T-helper 2 cell (primary cell): ENCODE measurements at places on chromosomes 11 and 22.
A peak's percentile ranks its signal among the peaks of the same experiment; 100 is the strongest.

- no peak for DNase-seq
Measured at GRCh38 chr22:35369996-35370395, 10.9 kb upstream of the HMOX1 start.

DNA sequence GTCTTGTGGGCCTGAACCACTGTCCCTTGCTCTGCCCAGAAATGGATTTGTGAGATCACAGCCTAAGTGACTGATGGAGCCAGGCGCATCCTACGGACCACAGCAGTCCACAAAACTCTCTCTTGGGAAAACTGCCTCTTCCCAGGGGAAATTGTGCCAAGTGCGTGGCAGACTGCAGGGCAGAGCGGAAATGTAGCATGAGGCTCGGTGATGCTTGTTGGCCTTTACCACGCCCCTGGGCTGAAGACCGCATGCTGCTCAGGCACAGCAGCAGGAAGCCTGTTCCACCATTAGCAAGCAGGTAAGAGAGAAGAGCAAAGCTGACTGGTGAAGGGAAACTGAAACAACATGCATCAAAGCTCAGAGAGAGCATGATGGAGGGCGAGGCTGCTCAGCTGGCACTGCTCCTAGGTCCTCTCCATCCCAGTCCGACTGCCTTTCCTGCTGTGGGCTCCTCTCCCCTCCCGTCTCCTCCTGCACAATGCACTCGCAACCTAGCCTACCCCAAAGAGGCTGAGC lies 26.5 kb upstream of the SCARF2 start:
- DNase-seq, result peak; percentile 54

DNA sequence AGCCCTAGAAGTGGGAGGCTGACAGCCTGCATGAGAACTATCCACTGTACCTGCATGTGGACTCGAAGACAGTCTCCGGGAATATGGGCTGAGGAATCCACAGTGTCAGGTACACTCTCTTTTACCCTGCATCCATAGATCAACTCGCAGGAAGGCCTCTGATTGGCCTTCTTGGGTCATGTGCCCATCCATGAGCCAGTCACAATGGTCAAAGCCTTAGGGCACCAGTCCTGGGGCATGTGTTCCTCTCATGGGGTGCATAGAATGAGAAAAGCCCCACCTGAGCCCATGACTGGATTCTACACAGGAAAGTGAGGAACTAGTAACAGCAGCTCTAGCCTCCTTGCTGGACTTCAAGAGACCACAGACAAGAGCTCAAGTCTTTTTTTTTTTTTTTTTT lies 10.6 kb downstream of the ART1 start:
- DNase-seq, result no peak

GRCh38 chr22:19795617-19796008 lies 35.0 kb downstream of the TBX1 start:
- no peak for DNase-seq

DNA sequence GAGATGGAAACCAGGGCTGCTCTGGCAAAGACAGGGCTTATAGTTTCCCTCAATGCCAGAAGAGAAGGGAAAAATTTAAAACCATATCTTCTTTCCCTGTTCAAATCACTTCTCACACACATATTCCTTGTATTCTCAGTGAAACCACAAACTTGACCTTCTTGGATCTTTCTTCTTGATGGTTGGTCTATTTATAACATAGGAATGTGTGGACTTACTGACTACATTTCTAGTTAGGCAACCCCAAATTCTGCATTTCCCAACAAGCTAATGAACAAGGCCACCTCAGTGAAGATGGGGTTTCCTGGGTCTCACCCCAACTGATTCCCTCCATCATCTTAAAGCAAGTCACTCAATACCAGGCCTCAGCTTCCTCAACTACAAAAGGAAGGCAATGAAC lies 3.8 kb upstream of the QSER1 start:
- DNase-seq, result no peak

GRCh38 chr11:125433454-125434121 lies 62.5 kb downstream of the FEZ1 start:
- DNase-seq, result no peak

GRCh38 chr11:26827567-26828081 lies 105.8 kb upstream of the SLC5A12 start:
- no peak for DNase-seq

DNA sequence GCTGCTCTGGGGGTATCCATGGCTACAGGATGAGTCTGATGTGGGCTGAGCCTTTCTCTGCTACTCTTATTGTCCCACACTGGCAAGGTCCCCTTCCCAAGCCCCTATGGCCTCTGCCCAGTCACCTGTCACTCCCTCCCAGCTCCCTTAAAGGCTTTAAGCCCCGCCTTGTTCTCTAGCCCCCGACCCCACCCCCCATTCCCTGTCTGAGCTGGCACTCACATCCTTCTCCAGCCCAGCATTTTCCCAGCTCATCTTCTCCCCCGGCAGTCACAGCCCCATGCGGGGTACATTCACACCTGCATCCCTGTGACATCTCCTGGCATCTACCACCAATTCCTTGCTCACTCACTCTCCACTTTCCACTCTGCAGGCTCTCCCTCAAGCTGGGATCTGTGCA lies 4.3 kb downstream of the MTFP1 start:
- DNase-seq, result no peak
